ENCODE measurements at places on chromosomes 11 and 22.
A peak's percentile ranks its signal among the peaks of the same experiment; 100 is the strongest.

- no peak for DNase-seq
Observed at GRCh38 chr11:82767123-82767522, 33.5 kb upstream of the FAM181B start.

GRCh38 chr11:113532697-113533424 lies 57.7 kb upstream of the DRD2 start:
- peak; percentile 12 for DNase-seq

- no peak for DNase-seq
Observed at GRCh38 chr11:109302591-109303334, 119.2 kb upstream of the C11orf87 start.

- no peak for DNase-seq
Observed at GRCh38 chr11:62804310-62805075, 747 bp downstream of the NXF1 start.

GRCh38 chr11:35583126-35583525 lies 35.1 kb upstream of the FJX1 start:
- DNase-seq = no peak

DNA sequence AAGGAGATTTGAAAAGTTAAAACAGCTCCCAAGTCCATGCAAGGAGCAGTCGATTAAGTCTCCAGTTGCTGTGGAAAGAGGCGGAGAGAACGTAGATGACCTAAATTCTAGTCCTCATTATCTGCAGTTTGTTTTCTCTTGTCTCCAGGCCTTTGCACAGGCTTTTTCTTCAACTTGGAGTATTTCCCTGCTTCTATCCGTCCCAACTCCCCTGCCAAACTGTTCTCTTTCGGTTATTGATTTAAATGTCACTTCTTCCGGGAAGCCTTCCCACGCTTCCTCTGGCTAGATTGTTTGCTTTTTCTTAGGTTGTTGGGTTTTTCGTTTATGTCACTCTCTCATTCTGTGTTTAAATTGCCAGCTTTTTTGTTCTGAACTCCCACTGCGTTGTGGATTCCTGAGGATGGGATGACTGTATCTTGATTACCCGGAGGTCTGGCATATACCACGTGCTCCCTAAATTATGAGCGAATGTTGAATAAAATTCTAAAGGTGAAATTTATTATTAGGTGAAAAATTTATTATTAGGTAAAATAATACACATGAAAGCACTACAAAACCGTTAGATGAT lies 463 bp downstream of the TMEM126B start:
- no peak for DNase-seq

GRCh38 chr11:61082931-61083531 lies 19.3 kb upstream of the CD5 start:
- no peak for DNase-seq

GRCh38 chr11:74338963-74339362 lies 27.5 kb upstream of the P4HA3 start:
- no peak for DNase-seq

DNA sequence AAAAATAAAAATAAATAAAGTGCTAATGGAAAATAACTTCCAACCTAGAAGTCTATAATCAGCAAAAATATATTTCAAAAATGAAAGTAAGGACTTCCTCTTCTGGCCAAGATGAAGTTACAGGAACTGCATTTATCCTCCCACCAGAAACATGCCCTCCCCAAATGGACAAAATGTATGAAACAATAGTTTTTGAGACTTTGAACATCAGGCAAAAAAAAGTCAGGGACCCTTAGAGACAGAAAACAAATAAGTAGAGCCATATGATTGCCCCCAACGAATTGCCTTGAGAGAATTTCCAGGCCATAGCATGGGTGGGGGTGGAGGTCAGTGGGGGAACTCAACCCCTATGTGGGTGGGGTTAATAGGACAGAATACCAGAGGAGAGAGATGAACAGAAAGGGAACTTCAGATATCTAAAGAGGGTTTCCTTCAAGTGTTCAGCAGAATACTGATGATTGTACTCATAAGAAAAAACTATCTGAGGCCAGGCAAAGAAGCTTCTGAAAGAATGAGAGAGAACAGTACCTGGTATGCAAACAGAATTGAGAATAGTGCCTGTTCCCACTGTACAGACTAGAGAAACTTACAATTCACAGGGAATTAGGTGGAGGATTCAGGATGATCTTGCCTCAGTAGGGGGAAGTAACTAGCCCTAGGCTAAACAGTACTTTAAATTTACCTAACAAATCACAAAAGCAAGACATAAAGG lies 26.6 kb upstream of the IL10RA start:
- DNase-seq = no peak

DNA sequence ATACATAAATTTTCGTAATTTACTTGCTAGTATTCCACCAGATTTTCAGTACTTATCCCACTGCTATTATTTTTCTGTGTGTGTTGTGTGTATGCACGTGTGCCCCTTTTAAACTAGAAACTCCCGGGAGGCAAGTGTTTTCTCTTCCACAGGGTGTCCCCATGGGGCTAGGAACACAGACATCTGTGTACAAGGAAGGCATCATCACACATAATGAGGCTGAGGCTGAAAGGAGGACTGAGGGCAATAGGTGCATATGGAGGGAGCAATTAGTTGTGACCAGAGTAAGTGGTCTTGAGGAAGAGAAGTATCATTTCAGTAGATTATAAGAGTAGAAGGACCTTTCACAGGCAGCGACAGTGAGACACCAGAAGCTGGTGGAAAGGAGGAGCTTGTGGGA lies 2.1 kb upstream of the DPAGT1 start:
- DNase-seq = no peak

- DNase-seq = no peak
Observed at GRCh38 chr11:17024924-17025323, 10.7 kb upstream of the PLEKHA7 start.

DNA sequence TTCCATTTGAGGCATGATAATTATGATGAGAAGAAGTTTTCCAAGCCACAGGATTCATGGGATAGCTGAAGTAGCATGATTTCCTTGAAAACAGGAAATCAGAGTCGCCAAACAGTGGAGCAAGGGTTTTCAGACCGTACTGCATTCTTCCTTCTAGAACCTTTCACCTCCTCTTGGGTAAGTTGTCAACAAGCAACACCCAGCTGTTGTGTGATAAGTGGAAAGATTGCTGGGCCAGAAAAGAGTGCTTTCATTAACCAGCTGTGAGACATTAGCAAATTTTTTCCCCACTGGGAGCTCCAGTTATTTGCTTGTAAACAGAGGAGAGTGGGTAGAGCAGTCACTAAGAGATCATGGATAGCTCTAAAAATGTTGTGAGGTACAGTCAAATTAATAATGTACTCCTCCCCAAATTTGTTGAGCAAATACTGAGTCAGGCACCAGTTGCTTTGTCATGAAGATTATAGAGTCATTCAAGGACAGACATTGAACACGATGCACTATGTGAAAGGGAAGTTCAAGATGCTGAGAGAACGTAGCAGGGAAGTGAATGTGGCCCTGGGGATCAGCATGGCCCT lies 11.7 kb upstream of the MPEG1 start:
- no peak for DNase-seq

DNA sequence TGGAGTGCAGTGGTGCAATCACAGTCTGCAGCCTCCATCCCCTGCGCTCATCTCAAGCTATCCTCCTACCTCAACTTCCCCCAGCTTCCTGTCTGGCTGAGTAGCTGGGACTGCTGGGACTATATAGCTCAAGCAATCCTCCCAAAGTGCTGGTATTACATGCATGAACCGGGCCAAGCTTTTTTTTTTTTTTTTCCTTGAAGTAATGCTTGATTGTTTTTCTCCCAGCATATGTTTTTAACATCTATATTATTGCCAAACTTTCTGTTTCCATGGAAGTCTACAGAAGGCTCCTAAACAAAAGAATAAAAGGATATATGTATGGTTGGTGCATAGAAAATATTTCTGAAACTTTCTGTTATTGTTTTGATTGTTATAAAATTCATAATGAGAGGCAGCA lies 853.6 kb downstream of the KCNA4 start:
- DNase-seq = no peak
